ENCODE measurements at places on chromosomes 12 and 14. TPM values are rescaled to one million over a fixed set of nuclear protein-coding genes. Genes with fewer than 3 reads are reported as not detected.

- no peak for DNase-seq
Measured at GRCh38 chr12:106581543-106582248, 1.1 kb upstream of the RFX4 start.

The CLEC6A gene
- not detected for total RNA-seq

GRCh38 chr12:95328708-95329107, 111.1 kb downstream of the VEZT start:
- no peak for DNase-seq

DNA sequence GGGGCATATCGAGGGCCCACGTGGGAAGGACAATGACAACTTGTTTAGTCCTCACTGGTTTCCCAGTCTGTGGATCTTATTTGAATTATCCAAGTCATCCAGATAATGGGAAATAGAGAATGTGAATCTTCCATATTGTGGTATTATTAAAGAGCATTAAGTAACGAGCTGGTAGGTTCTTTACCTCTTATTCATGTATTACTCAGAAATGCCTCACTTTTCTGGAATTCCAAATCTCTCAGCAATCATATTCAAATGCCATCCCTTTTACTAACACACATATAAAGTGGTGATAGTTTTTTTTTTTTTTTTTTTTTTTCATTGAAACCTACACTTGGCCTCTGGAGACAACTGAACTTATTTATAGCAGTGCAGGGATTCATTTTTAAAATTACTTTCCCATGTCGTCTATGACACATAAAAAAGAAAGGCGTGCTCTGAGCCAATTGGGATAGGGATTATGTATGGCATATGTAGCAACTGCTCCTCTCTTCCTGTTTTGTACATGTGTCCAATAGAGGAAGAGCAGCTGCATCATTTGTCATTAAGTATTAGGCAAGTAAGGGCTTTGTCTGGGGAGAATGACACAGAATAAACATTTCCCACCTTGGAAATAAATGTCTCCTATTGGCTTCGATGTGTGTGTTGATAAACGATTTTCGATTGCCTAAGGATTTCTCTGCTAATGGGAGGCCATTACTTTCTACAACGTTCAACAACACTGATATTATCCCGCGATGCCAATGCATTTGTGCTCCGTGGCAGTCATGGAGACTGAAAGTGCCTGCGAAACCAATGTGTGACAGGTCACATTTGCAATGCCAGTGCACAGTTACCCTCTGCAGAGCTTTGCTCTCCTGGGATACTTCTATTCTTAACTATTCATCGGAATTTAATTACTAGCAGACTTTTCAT, 78.6 kb upstream of the IFNG-AS1 start:
- DNase-seq, result no peak

The AMN gene
- 2.6 TPM for total RNA-seq

DNA sequence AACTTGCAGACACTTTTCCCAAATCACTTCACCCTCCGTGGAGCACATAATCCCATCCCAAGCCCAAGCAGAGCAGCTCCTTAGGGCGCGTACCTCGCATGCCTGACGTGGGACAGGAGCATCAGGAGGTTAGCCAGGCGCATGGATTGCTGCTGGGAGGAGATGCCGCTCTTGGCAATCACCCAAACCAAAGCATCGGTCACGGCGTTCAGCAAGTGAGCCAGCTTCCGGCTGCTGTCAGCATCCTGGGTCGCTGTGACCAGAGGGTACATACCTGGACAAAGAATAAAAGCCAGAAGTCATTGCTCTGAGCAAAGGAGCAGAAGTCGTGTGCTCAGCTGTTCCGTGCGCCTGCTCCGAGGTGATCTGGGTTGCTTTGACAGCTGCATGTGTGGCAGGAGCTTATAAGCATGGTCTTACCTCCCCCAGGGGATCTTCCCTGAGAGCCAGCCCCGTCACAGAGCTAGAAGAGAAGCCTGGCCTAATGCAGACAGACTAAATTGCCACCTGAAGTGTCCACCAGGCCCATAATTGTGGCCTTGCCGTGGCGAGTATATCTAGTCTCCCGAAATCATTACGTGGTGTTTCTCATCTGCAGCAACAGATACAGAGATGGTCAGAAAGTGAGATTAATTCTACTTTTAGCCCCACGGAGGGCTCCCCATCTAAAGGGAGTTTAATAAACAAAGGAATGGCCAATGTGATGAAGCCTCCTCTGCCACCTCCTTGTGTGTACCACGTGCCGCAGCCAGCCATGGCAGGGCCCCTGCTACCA, 59.1 kb downstream of the ESR2 start:
- DNase-seq, result no peak

The CCNB1IP1 gene
- total RNA-seq, result 26.2 TPM

DNA sequence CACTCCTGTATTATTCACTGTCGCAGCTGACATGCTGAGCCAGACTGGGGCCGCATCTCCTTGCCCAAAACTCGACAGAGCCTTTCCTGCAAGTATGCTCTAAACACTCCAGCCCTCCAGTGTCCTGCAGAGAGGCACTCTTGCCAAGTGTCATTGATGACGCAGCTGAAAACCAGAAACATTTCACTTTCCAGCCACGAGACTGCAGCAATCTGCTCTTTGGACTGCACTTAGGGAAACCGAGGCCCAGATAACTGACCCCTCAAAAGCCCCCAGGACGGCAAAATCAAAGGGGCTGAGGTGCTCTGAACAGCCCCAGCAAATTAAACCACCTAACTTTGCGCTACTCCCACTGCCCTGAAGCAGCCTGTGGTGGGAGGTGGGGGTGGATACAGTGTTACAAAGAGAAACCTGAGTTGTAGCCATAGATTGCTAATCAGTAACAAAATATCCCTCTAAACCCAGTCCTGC, 2.6 kb downstream of the CCDC85C start:
- no peak for DNase-seq

DNA sequence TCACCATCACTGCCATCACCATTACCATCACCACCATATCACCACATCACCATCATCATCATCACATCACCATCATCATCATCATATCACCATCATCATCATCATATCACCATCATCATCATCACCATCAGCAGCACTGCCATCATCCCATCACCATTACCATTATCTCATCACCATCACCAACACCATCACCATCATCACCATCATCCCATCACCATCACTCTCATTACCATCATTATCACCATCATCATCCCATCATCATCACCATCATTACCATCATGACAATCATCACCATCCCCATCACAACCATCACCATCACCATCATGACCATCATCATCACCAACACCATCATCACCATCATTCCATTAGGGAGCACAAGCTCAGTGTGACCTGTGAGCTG, 318.0 kb downstream of the ADGRD1 start:
- no peak for DNase-seq

- DNase-seq, result no peak
Measured at GRCh38 chr12:122937622-122938091, 28.6 kb downstream of the ABCB9 start.

The RAB21 gene
- total RNA-seq, result 106 TPM

- peak; percentile 38 for DNase-seq
Measured at GRCh38 chr14:52801014-52801712, 9.8 kb upstream of the GNPNAT1 start.

GRCh38 chr14:75222208-75222701, 45.8 kb upstream of the TMED10 start:
- no peak for DNase-seq

GRCh38 chr12:32030151-32030550, 70.9 kb downstream of the RESF1 start:
- no peak for DNase-seq

- DNase-seq, result no peak
Measured at GRCh38 chr12:52947738-52948423, 1.0 kb upstream of the KRT18 start.

The FAM161B gene
- total RNA-seq, result 1.7 TPM
